Stomach (tissue), 19 donors: ENCODE measurements at places on chromosomes 3 and 15. TPM values are rescaled to one million over a fixed set of nuclear protein-coding genes. Genes with fewer than 3 reads are reported as not detected.

Gene TAGLN3
- polyA plus RNA-seq: 1.0 TPM

Gene SPATA12
- polyA plus RNA-seq: 0.31 TPM

DNA sequence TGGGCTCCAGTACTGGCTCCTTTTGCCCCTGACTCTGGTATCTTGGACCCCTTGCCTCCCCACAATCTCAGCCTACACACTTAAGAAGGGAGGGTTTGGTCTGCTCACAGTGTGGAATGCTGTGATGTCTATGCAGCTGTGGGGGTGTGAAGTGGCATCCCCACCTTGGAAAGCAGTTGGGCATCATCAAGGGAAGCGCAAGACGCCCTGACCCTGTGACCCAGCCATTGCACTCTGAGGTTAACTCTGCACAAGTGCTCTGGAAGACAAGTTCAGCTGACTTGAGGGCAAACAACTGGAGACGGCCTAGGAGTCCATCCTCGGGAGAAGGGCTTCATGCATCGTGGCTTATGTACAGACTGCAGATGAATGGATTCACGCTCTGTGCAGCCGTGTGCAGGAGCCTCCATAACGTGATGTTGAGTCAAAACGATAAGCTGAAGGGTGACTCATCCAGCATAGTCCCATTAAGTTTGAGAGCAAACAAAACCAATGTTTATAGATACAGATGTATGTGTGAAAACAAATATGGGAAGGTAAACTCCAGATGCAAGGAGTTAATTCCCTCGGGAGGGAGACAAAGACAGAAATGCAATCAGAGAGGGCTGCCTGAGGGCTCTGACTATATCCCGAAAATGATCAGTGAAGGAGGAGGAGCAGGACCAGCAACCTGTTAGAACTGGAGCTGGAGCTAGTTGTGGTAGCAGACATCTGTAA is 86.8 kb downstream of the LSM3 start:
- H3K4me1 ChIP-seq: peaks cover 30% of the 10 kb centered on the region
- H3K27ac ChIP-seq: no peak overlapping the region
- no peaks in the 10 kb centered on the region for H3K36me3 ChIP-seq
- no peaks in the 10 kb centered on the region for H3K27me3 ChIP-seq
- H3K4me3 ChIP-seq: no peak overlapping the region

GRCh38 chr15:31606194-31606669 is 279.6 kb downstream of the KLF13 start:
- no peak for DNase-seq
- H3K4me3 ChIP-seq: no peak overlapping the region
- H3K4me1 ChIP-seq: peaks cover 19% of the 10 kb centered on the region
- H3K27me3 ChIP-seq: no peaks in the 10 kb centered on the region
- H3K36me3 ChIP-seq: no peaks in the 10 kb centered on the region
- H3K27ac ChIP-seq: peak overlapping the region; percentile 17

- H3K27ac ChIP-seq: no peak overlapping the region
- peaks cover 45% of the 10 kb centered on the region for H3K4me1 ChIP-seq
- no peaks in the 10 kb centered on the region for H3K27me3 ChIP-seq
- DNase-seq: no peak
- H3K36me3 ChIP-seq: no peaks in the 10 kb centered on the region
Observed at GRCh38 chr3:111767756-111768445, 91.2 kb upstream of the PHLDB2 start.

GRCh38 chr3:65545429-65545828 is 493.3 kb downstream of the MAGI1 start:
- H3K4me1 ChIP-seq: peaks cover 20% of the 10 kb centered on the region
- no peak overlapping the region for H3K4me3 ChIP-seq
- H3K27ac ChIP-seq: no peak overlapping the region
- no peaks in the 10 kb centered on the region for H3K36me3 ChIP-seq
- H3K27me3 ChIP-seq: no peaks in the 10 kb centered on the region

DNA sequence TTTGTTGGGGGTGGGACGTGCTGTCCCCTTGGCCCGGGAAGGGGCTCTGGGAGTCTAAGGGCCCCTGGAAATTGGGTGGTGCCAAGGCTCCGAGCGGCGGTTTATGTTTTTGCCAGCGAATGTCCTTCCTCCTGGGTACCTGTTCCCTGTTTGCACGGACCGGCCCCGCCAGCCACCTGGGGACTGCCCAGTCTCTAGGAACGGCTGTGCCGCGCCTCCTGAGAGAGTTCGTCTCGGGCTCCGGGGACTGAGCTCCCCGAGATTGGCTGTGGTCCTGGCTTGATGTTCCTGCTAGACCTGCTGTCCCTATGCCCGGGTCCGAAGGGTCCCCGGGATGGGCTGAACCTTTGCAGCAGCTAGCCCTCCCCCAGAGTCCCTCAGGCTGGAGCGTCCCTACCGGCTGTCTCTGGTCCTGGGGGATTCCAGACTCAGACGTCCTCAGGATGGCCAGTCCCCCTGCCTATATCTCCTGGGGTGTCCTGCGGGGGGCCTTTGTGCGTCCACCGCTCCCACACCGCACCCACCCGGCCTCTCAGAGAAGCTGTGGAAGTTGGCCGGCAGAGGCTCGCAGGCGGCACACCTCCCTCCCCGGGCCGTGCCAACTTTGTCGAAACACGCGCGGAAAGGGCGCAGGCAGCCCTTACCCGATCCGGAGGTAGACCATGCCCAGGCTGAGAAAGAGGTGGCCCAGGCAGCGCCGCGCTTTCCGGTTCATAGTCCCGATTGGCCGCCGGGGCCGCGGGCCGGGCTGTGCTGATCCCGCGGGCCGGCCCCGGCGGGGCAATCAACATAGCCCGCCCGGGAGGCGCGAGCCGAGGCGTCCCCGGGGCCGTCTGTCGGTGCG is 547 bp downstream of the WNT7A start:
- peaks cover 66% of the 10 kb centered on the region for H3K27me3 ChIP-seq
- DNase-seq: peak; percentile 31
- no peaks in the 10 kb centered on the region for H3K36me3 ChIP-seq
- H3K4me1 ChIP-seq: peaks cover 32% of the 10 kb centered on the region
- H3K4me3 ChIP-seq: peak overlapping the region; percentile 47

DNA sequence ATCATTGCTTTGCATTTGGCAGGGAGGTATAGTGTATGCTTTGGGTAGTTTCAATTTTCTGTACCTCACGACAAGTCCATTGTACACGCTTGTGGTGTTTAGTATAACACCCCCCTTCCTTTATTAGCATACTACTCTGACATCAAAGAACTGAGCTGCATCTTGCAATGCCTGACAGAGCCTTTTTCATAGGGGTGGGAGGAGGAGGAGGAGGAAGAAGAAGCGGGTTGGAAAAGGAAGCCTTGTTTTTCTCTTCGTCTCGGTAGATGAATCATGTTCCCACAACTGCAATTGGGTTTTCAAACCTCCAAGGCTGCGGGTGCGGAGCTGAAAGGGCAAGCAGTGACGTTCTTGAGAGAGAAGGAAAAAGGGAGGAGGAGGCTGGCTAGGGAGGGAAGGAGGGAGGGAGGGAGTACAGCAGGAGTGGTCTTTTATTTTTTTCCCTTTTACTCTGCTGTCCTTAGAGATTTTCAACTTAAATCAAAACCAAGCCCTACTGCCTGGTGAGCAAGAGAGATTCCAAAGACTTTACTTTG is 175.7 kb downstream of the KLHL25 start:
- peaks cover 99% of the 10 kb centered on the region for H3K4me1 ChIP-seq
- H3K27me3 ChIP-seq: no peaks in the 10 kb centered on the region
- peak overlapping the region; percentile 71 for H3K27ac ChIP-seq
- DNase-seq: peak; percentile 93

- DNase-seq: peak; percentile 66
- peak overlapping the region; percentile 1 for H3K4me3 ChIP-seq
- H3K27me3 ChIP-seq: no peaks in the 10 kb centered on the region
- no peak overlapping the region for H3K27ac ChIP-seq
- peaks cover 24% of the 10 kb centered on the region for H3K4me1 ChIP-seq
Observed at GRCh38 chr15:70526221-70526973, 237.0 kb downstream of the UACA start.

- H3K4me3 ChIP-seq: no peak overlapping the region
- H3K27ac ChIP-seq: peak overlapping the region; percentile 57
- H3K4me1 ChIP-seq: peaks cover 48% of the 10 kb centered on the region
- H3K27me3 ChIP-seq: no peaks in the 10 kb centered on the region
- H3K36me3 ChIP-seq: no peaks in the 10 kb centered on the region
- no peak for DNase-seq
Observed at GRCh38 chr3:111311126-111311525, 230.9 kb upstream of the CD96 start.

DNA sequence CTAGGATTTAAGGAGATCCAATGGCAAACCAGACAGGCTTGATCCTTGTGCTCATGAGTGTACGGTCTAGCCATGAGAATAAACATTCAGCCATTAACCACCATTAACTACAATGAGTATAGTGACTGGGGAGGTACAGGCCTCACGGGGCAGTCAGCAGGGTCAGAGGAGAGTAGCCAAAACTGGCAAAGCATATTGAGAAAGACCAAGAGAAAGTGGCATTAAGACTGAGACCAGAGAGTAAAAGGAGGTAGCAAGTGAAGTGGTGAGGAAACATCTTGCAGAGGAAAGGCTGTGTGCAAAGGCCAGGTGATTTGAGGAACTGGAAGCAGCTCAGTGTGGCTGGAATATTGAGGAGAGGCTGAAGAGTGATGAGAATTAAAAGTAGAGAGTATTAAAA is 407.2 kb upstream of the LMCD1 start:
- H3K27ac ChIP-seq: no peak overlapping the region
- H3K4me1 ChIP-seq: no peaks in the 10 kb centered on the region
- no peak for DNase-seq
- H3K4me3 ChIP-seq: no peak overlapping the region
- H3K27me3 ChIP-seq: no peaks in the 10 kb centered on the region
- H3K36me3 ChIP-seq: no peaks in the 10 kb centered on the region

DNA sequence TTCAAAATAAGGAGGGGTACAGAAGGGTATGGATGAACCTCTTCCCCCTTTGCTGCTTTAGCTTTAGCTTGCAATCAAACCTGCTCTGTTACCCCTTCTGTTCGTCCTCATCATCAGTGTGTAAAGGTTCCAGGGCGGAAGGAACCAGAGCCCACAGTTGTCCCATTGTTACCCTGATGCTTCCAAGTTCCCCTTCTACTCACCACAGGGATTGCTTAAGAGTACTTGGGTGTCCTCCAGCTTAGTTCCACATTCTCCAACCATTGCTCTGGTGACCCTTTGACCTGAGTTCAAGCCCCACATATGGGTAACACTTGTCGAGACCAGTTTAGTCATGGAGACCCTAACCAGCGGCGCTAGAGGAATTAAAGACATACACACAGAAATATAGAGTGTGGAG is 1080.1 kb upstream of the ALCAM start:
- H3K36me3 ChIP-seq: no peaks in the 10 kb centered on the region
- no peak overlapping the region for H3K4me3 ChIP-seq

- H3K4me1 ChIP-seq: no peaks in the 10 kb centered on the region
- H3K4me3 ChIP-seq: no peak overlapping the region
- no peaks in the 10 kb centered on the region for H3K27me3 ChIP-seq
- no peak overlapping the region for H3K27ac ChIP-seq
- H3K36me3 ChIP-seq: no peaks in the 10 kb centered on the region
Observed at GRCh38 chr3:36250191-36250590, 130.1 kb upstream of the STAC start.

DNA sequence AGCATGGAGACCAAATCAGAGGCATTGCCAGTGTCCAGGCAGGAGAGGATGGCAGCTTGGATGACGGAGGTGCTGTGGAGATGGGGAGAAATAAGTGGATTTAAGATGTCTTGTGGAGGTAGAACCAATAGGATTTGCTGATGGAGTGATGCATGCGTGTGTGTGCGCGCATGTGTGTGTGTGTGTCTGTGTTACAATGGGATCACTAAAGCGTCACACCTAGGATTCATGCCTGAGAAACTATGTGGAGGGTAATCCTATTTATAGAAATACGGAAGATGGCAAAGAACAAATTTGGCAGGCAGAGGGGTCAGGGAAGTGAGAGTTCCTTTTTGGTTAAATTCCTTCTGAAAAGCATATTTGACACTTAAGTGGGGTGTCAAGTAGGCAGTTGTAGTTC is 64.8 kb upstream of the ARL8B start:
- H3K4me1 ChIP-seq: peaks cover 21% of the 10 kb centered on the region
- no peaks in the 10 kb centered on the region for H3K36me3 ChIP-seq
- DNase-seq: no peak
- no peak overlapping the region for H3K27ac ChIP-seq
- no peaks in the 10 kb centered on the region for H3K27me3 ChIP-seq
